ENCODE measurements at places on chromosomes 4 and X.
A peak's percentile ranks its signal among the peaks of the same experiment; 100 is the strongest.

DNA sequence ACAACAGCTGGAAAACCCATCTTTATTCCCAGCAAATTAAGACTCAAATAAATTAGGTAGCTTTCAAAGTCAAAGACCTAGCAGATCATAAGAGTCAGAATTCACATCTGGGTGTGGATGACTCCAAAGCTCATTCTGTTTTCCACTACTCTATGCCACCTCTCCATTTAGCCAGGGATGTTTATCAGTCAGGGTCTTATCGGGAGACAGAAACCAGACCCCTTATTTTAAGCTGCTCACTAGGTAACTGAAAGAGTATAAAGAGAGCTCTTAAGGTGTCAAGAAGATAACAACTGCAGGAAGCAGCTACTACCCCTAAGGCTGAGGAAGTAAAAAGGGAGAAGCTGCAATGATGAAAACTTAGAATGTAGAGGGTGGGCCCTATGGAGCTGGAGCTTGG, 333.7 kb upstream of the KLF3 start:
- no peak for DNase-seq

GRCh38 chr4:79662651-79663050, 254.6 kb upstream of the GK2 start:
- no peak for DNase-seq

- no peak for DNase-seq
Observed at GRCh38 chr4:53558065-53558801, 33.1 kb downstream of the LNX1 start.

GRCh38 chrX:152832520-152832919, 1.7 kb downstream of the NSDHL start:
- no peak for DNase-seq

- no peak for DNase-seq
Observed at GRCh38 chr4:147753047-147753446, 21.2 kb downstream of the ARHGAP10 start.

GRCh38 chr4:115110191-115111181, 2.9 kb downstream of the NDST4 start:
- DNase-seq, result no peak

- DNase-seq, result no peak
Observed at GRCh38 chr4:147777456-147778091, 45.7 kb downstream of the ARHGAP10 start.

DNA sequence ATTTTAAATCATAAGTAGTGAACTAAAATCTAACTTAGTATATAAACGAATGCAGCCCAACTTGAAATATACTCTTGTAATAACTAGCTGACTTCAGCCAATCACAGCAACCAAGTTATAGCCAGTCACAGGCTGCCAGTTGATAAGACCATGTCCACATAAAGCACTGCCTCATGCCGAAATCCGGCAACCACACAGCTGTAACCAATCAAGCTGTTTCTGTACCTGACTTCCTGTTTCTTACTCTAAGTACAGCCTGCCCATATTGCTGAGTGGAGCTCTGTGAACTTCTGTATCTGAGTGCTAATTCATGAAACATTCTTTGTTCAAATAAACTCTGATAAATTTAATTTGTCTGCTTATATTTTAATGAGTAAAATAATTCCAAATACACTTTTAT, 805.3 kb upstream of the EPHA5 start:
- no peak for DNase-seq

DNA sequence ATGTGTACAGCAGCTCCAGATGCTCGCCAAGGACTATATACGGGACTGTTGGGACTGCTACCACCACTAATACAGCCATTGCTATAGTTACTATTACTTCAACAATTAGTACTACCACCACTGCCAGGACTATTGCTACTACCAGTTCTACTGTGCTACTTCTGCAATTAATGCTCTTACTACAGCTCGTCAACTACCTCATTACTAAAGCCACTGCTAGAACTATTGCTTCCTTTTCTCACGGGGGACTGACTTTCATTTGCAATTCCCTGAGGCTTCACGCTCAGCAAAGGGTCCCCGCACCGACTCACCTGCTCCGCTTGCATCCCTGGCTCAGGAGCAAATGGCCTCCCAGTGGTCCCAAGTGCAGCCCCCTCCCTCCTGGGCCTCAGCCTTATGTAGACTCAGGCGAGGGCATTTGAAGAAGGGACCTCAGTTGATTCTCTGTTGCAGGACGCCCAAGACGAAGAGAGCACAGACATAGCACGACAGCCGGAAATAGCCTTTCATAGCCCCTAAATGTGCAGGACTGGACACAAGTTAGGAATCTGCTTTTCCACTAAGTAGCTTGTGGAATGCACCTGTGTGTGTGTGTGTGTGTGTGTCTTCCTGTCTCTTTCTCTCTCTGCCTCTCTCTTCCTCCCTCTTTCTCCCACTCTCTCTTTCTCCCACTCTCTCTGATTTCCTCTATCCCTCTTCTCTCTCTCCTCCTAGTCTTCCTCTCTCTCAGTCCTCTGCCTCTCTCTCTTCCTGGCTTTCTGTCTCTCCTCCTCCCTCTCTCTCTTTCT, 294.8 kb downstream of the ASMT start:
- DNase-seq, result no peak

DNA sequence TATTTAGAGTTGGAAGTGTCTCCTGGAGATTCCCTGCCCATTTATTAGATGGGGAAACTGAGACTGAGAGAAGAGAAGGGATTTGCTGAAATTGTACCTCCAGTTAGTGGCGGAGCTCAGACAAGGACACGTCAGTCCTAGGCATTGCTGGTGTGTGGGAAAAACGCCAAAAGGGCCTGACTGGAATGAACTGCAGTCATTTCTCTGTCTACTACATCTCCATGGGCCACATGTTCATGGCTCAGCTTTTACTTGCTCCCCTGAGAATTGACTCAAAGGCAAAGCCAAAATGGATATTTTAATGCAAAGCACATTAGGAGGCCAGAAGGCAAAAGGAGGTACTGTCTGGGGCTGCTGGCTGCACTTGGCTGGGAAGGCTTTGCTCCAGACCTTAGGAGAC, 3.9 kb downstream of the TFDP3 start:
- DNase-seq, result no peak

DNA sequence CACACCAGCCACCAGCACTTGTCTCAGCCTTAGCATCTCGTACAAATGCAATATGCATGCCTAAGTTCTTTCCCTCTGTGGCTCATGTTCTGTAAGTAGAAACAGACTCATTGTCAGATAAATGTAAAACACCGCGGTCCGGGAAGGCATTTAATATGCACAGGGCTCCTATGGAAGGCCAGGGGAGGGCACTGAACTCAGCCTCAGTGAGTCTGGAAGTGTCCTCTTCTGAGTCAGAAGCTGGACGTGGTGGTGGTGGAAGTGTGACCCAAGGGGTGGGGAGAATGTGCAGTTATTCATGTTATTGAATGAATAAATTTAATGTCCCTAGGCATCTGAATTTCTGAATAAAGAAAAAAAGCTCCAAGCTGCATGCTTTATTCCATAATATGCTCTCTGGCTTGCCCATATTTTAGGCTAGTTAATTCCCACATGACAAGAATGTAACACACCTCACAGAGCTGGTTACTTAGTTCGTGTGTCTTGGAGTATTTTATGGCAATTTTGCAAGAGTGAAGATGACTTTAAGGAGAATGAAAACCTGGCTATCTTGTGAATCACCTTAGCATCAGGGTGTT, 193.1 kb upstream of the GATB start:
- no peak for DNase-seq

DNA sequence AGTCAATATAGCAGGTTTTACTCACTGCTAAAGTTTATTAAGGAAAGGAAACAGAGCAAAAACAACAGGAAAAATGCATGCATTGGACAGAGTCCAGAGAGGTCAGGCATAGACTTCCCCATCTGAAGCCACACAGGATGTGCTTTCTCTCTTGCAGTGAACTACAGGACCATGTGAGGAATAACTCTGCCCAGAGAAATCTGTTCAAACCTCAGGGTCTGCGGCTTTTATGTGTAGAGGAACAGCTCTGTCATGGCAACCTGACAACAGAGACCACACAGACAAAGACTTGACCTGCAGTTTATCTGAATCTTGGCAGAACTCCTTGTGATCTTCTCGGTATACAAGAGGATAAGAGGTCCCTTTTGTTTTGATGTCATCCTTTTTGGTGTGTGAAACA, 46.3 kb upstream of the LONRF3 start:
- no peak for DNase-seq

DNA sequence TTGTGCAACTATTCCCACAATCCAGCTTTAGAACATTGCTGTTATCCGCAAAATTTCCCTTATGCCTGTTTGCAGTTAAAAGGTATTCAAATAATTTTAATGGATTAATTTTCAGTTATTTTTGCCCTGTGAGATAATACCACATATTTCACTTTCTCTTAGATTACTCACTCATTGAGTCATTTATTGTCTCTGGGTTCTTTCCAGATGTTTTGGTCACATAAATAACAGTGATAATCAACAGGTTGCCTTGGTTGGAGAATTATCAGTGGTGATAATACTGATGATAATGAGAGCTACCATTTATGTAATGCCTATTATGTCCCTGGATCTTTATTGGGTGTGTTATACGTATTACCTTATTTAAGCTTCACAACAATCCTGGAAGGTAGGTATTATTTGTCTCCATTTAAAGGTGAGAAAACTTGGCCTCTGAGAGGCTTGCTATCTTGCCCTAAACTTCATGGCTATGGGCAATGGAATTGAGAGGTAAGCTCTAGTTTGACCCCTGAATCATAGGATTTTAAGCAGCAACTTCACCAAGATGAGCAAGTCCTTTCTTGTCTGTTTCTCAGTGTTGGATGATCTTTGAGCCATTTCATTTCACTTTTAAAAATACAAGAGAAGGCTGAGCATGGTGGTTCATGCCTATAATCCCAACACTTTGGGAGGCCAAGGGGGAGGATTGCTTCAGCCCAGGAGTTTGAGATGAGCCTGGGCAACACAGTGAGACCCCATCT, 87.4 kb downstream of the KIT start:
- DNase-seq, result no peak

DNA sequence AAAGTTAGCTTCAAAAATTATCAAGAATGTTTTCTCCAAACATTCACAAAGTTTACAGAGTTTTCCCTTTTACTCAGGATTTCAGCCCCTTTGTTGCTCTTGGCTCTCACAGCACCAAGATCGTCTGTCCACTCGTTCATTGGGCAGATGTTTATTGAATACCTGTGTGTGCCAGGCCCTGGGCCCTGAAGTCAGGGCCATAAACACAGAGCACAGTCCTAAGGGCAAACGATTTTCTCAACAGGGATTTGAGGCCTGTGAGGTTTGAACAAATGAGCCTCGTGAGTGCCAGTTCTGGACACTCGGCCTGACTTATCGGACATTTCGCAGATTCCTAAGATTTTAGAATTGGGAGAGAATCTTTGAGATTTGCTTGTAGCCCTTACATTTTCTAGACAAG, 142.1 kb downstream of the TBL1X start:
- no peak for DNase-seq

- no peak for DNase-seq
Observed at GRCh38 chr4:48484494-48485168, 1.5 kb downstream of the SLC10A4 start.

DNA sequence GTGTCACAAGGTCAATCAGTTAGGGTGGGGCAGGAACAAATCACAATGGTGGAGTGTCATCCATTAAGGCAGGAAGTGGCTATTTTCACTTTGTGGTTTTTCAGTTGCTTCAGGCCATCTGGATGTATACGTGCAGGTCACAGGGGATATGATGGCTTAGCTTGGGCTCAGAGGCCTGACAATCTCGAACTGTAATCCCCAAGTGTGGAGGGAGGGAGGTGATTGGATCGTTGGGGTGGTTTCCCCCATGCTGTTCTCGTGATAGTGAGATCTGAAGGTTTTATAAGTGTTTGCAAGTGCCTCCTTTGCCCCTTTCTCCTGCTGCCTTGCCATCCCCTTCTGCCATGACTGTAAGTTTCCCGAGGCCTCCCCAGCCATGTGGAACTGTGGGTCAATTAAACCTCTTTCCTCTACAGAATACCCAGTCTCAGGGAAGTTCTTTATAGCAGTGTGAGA, 36.7 kb upstream of the STS start:
- DNase-seq, result no peak

DNA sequence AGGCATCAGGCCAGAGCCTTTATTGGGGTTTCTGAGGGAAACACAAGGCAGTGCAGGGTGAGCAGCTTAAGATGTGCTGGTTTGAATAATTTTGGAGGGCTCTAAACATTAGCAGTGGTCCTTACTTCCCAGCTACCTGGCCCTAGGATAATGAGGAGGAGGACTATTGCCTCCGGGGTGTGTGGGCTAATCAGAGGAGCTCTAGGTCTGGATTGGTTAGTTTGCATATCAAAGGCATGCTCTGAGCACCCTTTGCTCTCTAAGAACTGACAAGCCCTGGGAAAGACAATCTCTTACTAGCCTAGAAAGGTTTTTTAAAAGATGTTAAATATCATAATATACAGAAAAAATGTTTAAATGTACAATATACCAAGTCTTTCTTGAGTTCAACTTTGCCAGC, 58.4 kb downstream of the RXFP1 start:
- DNase-seq, result no peak

GRCh38 chr4:4780729-4781244, 78.7 kb upstream of the MSX1 start:
- no peak for DNase-seq

DNA sequence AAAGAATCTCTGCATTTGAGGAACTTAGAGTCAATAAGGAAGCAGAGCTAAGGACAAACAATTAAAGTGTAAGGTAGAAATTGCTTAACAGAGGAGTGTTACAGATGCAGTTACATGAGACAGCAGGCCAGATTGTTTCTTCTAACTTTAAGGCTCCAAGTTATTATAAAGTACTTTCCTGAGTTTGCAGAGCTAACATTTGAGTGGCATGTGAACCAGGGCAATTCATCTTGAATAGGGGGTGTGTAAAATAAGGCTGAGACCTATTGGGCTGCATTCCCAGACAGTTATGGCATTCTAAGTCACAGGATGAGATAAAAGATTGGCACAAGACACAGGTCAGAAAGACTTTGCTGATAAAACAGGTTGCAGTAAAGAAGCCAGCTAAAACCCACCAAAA, 7.6 kb upstream of the LNX1 start:
- no peak for DNase-seq

GRCh38 chrX:65821721-65822496, 154.5 kb downstream of the MSN start:
- DNase-seq, result peak; percentile 49

GRCh38 chr4:116522922-116523321, 562.5 kb downstream of the TRAM1L1 start:
- DNase-seq, result no peak

DNA sequence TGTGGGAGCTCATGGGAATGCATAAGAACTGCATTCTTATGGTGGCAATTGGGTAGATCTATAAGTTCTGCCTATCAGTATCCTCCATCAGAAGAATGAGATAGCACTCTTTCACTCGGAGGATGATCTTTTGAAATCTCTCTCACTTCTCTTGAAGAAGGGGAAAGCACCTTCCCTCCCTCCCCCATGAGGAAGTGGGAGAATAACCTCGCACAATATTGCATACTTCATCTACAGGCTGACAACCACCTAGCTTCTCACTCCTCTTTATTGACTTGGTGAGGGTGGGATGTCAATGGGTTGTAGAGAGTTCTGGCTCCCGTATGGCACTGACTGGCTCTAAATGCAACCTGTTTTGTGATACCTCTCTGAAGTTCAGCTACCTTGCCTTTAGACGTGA, 146.7 kb upstream of the SPOCK3 start:
- no peak for DNase-seq

Data from stimulated activated CD4-positive, alpha-beta T cell treated with anti-CD3 and anti-CD28 coated beads, Interleukin-4, amount 100 ng/mL, for 1 hour (primary cell).